ENCODE measurements at places on chromosomes 2 and 18.

DNA sequence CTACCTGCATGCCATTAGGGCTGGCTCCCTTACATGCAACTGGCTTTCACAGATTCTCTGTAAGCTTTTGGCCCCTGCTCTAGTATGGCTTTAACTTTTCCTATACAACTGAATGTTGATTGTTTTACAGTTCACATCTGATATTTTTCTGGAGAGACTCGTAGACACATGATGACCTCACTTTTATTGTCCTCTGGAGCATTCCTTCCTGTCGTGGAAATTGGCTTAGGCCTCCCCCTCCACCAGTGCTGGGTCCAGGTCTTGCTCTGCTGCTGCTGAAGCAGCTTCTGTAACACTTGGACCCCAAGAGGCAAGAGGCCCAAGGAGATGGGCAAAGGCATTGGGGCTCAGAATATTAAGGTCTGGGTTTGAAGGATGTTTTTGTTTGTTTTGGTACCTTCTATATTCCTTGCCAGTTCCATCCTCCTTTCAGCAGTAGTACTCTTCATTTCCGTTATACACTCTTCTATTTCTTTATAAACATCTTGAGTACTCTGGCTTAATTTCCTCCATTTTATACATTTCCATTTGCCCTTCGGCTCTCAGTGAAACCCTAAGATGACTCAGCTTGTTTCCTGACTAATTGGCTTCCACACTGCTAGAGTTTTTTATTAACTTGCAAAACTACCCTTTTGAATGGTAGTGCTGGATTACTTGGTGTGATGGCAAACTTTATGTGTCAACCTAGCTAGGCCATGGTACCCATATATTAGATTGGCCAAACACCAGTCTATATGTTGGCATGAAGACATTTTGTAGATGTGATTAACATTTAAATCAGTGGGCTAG is 219.8 kb downstream of the CDCA7 start:
- DNase-seq = no peak

DNA sequence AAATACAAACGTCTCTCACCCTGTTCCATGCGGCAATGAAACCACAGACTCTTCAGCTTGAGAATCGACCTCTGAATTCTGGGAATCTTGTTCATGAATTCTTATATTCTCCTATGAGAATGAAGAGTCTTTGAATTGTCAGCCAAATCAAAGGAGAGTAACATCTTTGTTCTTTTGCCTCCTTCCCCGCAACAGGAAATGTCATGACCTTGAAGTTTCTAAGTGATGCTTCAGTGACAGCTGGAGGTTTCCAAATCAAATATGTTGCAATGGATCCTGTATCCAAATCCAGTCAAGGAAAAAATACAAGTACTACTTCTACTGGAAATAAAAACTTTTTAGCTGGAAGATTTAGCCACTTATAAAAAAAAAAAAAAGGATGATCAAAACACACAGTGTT is 21.8 kb downstream of the TNFAIP6 start:
- no peak for DNase-seq

DNA sequence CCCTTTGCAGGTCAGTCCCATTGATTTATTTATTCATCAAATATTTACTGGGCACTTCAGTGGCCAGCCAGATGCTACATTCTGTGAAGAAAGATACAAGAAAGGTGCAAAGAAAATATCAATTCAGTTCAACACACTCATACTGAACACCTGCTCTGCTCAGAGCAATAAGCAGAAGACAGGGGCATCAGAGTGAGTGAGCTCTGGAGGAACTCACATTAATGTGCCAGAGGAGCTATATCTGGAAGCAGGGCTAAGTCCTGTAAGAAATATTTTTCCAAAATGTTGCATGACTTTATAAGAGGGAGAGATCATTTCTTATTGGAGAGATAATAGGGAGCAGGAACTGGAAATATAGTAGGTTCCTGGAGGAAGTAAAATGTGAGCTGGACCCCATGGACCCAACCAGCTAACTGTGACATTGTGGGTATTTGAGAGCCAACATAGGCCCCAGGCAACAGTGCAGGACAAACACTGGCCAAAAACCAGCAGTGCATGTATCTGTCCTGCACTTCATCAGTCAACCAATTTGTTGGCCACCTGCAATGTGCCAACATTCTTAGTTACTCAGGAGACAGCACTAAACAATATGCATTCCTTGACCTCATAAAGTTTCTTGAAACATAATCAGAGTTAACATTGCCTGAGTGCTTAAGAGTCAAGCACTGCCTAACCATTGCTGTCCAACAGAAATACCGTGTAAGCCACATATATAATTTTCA is 102.7 kb upstream of the PTPRM start:
- DNase-seq = no peak

GRCh38 chr2:19214682-19215391 is 143.6 kb downstream of the OSR1 start:
- no peak for DNase-seq

GRCh38 chr18:33577685-33578517 is at the start of gene ASXL3:
Gene ASXL3, plus strand, starts transcription at chr18:33578219. Its CDS starts 413 bp downstream, at chr18:33578632.
- DNase-seq = no peak

DNA sequence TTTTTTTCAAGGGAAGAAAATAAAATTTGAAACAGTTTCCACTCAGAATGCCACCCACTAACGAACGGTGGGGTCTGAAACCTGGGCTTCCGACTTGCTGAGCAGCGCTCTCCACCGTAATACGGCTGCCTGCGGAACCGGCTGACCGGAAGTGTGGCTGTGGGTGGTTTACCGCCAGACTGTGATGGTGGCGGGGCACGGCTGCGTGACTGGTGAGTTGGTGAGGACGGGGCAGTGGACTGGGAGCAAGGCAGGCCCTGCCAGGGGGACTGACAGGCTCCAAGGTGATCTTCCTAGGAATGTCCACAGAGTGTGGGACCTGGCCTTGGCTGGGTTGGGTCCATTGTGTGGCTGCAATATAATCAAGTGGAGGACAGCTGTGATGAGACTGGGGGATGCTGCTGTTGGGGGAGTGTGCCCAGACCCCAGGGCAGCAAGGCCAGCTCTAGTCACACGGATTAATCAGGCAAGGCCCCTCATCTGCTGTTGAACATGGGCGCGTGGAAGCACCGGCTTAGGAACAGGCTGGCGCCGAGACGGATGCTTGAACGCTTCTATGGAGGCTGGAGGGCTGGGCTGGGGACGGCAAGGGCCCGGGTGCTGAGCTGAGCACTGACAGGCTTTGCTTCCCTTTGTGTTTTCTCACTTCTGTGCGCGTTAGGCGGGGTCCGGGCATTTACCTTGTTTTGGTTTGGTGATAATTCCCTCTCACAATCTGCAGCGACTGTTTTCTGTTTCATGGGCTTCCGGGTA is 357.7 kb upstream of the SPRED2 start:
- no peak for DNase-seq

GRCh38 chr2:240926516-240927389 is 20.6 kb downstream of the CROCC2 start:
- DNase-seq = no peak

DNA sequence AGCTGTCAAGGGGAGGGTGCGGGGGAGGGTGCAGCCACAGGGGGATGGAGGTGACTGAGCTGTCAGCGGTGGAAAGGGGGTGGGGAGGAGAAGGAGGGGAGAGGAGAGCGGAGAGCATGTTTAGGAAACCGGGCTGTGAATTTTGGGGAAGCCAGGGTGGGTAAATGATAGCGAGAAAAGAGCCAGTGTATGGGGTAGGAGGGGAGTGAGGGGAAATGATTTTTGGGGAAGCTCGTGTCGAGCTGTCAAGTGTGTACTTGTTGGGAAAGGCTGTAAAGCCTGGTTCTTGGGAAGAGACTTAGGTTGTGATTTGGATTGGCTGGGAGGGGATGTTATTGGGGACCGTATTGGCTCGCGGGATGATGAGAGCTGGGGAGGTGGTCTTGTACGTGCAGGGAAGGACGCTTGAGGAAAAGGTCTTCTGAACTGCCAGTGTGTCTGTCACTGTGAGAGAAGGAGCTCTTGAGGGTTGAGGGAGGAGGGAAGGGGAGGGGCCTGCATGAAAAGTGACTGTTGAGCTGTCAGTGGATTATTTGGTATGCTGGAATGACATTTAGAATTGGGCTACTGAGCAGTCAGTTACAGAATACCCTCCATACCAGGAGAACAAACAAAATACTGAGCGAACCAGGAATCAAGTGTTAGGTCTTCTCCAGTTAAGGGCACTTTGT is 1.0 kb downstream of the UBR3 start:
- DNase-seq = no peak

- no peak for DNase-seq
Observed at GRCh38 chr18:46297621-46298020, 193.4 kb downstream of the HAUS1 start.
